Mesendoderm (in vitro differentiated cells): ENCODE measurements at places on chromosomes 4 and X.

- DNase-seq = no peak
Observed at GRCh38 chrX:107673933-107674479, 45.7 kb downstream of the PRPS1 start.

DNA sequence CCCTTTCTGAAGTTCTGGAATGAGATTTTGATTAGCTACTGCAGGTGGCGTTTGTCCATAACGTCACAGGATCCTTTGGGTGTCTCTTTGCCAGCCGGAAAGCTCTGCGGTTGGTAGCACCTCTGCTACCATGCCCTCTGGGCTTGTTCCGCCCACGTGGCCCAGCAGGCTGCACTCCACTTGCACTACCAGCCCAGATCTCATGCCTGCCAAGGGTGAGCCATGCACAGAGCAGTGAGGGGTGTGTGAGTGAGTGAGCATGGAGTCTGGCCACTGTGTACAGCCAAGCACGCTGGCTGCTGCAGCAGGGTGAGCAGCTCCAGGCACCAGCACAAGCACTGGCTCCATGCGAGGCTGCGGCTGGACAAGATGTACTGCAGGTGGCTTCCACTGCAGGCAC lies 6.6 kb upstream of the HNRNPD start:
- no peak for DNase-seq

DNA sequence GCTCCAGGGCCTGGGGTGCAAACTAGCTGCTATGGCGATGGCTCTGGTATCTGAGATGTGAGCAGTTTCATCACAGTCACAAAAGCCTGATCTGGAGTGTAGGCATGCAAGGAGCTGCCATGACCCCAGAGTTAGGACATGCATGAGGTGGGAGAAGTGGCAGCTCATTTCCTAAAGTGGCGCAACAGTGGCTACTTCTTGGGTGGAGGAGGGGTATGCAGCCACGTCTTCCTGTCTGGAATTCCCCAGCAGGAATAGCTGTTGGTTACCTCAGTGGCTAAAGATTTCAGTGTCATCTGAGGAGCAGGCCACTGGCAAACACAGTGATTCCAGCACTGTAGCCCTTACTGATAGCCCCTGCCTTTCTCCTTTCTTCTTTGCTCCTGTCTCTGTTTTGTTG lies 1382.5 kb downstream of the C4orf33 start:
- peak; percentile 54 for DNase-seq

GRCh38 chr4:173448608-173449379 lies 49.9 kb upstream of the SCRG1 start:
- DNase-seq = peak; percentile 91

GRCh38 chr4:113052379-113052951 lies 3.0 kb downstream of the ANK2 start:
- DNase-seq = no peak

DNA sequence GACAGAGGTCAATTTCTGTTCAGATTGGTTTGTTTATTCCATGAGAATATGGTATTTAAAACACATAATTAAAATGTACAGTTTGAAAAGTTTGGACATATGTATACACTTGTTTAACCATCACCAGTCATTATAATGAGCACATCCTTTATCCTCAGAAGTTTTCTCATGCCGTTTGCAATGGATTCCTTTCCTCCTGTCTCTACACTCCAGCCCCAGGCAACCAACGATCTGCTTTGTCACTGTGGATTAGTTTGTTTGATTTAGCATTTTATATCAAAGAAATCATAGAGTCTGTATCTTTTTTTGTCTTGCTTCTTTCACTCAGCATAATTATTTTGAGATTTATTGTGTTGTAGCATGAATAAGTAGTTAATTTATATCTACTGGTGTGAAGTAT lies 243.0 kb upstream of the TRAM1L1 start:
- DNase-seq = no peak

DNA sequence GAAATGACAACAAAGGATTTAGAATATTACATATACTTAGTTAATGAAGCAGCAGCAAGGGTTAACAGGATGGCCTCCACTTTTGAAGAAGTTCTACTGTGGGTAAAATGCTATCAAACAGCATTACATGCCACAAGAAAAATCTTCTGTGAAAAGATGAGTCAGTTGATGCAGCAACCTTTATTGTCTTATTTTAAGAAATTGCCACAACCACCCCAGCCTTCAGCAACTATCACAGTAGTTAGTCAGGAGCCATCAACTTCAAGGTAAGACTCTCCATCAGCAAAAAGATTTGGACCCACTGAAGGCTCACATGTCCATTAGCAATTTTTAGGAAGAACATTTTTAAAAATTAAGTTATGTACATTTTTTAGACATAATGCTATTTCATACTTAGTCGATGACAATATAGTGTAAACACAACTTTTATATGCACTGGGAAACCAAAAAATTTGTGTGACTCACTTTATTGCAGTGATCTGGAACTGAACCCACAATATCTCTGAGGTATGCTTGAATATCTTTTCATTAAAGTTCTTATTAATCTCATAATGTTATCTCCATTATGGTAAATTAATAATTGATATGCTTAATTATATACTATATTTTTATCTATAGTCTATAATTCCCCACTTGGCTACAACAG lies 81.2 kb downstream of the SPCS3 start:
- DNase-seq = no peak

GRCh38 chrX:11792461-11793421 lies 34.7 kb downstream of the MSL3 start:
- DNase-seq = no peak

GRCh38 chr4:10490996-10491395 lies 33.8 kb upstream of the ZNF518B start:
- peak; percentile 21 for DNase-seq

GRCh38 chr4:53060278-53060677 lies 198.2 kb downstream of the RASL11B start:
- no peak for DNase-seq

DNA sequence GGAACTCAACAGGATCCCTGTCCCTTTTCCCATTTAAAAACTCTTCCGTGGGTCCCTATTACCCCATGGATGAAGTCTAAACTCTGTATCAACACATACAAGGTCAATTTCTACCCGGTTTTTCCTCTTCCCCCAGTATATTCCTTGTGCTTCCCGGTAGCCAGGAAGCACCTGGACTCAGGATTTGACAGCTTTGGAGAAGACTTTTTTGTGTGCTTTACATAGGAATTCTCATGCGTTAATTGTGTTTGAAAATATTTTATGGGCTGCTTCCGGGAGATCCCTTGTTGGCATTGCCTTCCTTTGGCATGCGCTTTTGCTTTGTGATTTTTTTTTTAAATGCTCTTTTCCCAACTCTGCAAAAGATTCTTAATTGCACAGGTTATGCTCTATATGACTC lies 7.2 kb downstream of the SMS start:
- no peak for DNase-seq

DNA sequence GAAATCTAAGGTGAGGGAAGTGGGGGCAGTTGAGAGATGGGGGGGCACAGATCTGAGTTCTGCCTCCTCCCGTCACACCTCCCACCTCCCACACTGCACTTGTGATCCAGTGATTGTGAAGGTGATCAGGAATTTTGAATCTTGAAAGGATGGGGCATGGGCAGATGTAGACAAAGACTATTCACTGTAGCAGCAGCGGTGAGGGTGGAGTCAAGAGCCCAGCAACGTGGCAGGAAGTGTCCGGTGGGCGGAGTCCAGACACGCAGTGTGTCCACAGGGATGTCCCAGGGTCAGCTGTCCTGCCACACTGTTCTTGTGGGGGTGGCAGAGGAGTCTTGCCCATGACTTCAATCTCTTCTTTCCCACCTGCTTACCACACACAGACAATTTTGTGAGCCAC lies 330.5 kb upstream of the GALNT7 start:
- DNase-seq = no peak

- no peak for DNase-seq
Observed at GRCh38 chr4:6079965-6080364, 61.7 kb upstream of the C4orf50 start.

DNA sequence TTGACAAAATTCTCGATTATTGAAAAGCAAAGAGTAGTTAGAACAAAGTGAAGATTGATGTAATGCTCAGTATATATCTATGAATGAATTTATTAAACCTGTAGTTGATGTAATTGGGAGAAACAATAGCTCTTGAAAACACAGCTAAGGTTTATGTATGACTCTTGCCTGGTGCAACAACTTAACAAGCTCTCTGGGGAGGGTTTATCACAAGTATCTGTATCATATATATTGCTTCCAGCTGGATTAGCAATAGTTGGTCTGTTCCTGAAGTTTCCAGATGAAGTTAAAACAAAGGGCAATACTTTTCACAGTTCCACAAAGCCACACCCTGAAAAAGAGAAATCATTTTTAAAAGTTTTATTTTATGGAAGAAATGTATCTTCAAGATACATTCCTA lies 91.4 kb downstream of the ARSJ start:
- no peak for DNase-seq

- DNase-seq = peak; percentile 13
Observed at GRCh38 chr4:73853246-73853704, at the start of gene PF4V1. Gene PF4V1, plus strand, starts transcription at chr4:73853296. Its CDS starts 67 bp downstream, at chr4:73853363.

GRCh38 chr4:184275766-184276165 lies 58.1 kb upstream of the ENPP6 start:
- DNase-seq = no peak

DNA sequence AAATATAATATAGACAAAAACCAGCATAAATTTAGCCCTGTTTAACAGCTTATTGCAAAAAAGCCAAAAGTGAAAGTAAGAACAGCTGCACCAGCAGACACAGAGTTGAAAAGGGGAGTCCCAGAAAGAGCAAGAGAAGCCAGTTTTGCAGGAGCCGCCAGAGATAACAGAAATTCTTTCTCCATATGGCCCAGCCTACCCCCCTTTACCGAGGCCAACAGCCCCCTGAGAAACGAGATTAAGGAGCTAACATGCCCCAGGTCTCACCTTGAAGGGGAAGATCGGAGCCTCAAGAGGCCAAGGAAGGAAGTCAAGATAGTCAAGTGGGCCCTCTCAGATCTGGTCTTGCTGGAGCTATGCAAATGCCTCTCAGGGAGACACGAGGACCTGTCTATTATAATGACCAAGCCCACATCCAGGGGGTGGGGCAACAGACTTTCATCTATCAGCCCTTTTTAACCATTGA lies 4.8 kb downstream of the ACOX3 start:
- peak; percentile 90 for DNase-seq

- DNase-seq = peak; percentile 90
Observed at GRCh38 chr4:133483600-133484246, 334.6 kb downstream of the PCDH10 start.

- no peak for DNase-seq
Observed at GRCh38 chr4:148431401-148431800, 10.8 kb downstream of the NR3C2 start.

GRCh38 chrX:136630881-136631280 lies 17.1 kb upstream of the CD40LG start:
- DNase-seq = no peak

DNA sequence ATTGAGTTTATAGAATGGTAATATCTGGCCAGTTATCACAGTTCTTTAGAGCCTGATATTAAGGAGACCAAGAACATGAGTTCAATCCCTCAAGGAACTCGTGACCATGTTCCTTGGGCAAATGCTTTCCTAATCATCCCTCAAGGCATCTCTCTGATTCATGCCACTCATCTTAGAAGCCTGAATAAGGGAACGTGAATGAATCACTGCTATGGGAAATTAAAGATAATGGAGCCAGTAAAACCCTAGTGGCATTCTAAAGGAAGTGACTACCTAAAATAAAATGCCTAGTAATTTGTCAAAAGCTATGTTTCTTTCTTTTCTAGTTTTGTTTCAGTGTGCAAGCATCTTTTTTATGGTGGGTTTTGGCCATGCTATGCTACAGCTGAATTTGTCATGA lies 1161.3 kb downstream of the C4orf33 start:
- DNase-seq = no peak

- DNase-seq = no peak
Observed at GRCh38 chr4:154044742-154045485, 256.0 kb upstream of the SFRP2 start.

GRCh38 chr4:27720010-27720766 lies 859.5 kb downstream of the STIM2 start:
- DNase-seq = no peak
